ENCODE measurements at places on chromosomes 1 and 21. TPM values are rescaled to one million over a fixed set of nuclear protein-coding genes. Genes with fewer than 3 reads are reported as not detected.

DNA sequence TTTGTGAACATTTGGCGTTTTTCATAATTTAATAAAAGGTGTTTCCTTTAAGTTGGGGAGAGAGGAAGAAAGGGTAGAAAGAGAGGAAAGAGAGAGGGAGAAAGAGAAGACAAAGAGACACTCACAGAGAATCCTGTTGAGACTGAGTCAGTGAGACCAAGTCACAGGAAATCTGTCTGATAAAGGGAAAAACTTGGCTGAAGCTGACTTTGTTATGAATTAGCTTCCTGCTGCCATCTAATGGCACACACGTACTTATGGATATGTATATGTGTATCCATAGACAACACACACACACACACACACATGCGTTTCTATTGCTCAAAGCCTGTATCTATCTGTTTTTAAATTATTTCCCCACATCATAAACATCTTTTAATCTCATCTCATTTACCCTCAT is 42.5 kb upstream of the DISC1 start:
- DNase-seq: no peak

DNA sequence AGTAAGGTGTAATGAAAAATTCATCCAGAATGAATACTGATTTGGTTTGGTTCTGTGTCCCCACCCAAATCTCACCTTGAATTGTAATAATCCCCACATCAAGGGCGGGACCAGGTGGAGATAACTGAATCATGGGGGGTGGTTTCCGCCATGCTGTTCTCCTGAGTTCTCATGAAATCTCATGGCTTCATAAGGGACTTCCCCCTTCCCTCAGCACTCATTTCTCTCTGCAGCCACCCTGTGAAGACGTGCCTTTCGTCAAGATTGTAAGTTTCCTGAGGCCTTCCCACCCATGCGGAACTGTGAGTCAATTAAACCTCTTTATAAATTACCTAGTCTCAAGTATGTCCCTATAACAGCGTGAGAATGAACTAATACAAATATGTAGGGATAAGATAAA is 5.5 kb upstream of the SYNJ1 start:
- DNase-seq: no peak

Gene FAM163A
- not detected for polyA plus RNA-seq

DNA sequence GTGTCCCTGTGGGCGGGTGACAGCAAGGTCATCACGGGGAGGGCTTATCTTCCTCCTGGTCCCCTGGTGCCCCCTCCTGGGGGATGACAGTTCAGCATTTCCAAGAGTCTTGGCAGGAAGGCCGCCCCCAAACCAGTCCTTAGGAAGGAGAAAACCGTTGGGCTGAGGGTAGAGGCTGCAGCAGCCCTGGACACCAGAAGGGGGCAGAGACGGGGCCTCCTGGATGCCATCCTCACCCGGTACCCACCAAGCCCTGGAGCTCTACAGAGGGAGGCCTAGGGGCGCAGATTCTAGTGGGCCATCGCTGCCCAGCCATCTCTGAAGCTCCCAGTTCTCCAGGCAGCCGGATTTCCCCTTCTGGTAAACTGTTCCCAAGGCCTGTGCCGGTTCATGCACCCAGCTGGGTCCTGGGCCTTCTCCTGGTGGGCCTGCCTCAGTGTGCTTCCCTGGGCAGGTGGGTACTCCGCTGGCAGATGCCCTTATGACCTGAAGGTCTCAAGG is 14.8 kb upstream of the ZNF669 start:
- no peak for DNase-seq

- DNase-seq: no peak
Measured at GRCh38 chr21:31781737-31782136, 49.8 kb upstream of the SCAF4 start.

GRCh38 chr1:33319186-33319948 is 1.5 kb downstream of the A3GALT2 start:
- no peak for DNase-seq

- DNase-seq: no peak
Measured at GRCh38 chr1:69569576-69570328, 2.0 kb downstream of the LRRC7 start.

- DNase-seq: no peak
Measured at GRCh38 chr1:67557696-67558448, 127.1 kb upstream of the GADD45A start.

GRCh38 chr1:246035060-246035541 is 472.0 kb downstream of the SMYD3 start:
- no peak for DNase-seq

- no peak for DNase-seq
Measured at GRCh38 chr21:32565856-32566465, 19.4 kb downstream of the TCP10L start.

- DNase-seq: no peak
Measured at GRCh38 chr1:171849245-171849898, 8.1 kb downstream of the DNM3 start.

- no peak for DNase-seq
Measured at GRCh38 chr21:45848331-45848730, 133.2 kb upstream of the COL6A1 start.

- DNase-seq: no peak
Measured at GRCh38 chr1:224631462-224632115, 15.5 kb downstream of the CNIH3 start.

GRCh38 chr1:11784993-11785769 is 20.6 kb downstream of the MTHFR start:
- no peak for DNase-seq

Gene KLF17
- 0.16 TPM for polyA plus RNA-seq

DNA sequence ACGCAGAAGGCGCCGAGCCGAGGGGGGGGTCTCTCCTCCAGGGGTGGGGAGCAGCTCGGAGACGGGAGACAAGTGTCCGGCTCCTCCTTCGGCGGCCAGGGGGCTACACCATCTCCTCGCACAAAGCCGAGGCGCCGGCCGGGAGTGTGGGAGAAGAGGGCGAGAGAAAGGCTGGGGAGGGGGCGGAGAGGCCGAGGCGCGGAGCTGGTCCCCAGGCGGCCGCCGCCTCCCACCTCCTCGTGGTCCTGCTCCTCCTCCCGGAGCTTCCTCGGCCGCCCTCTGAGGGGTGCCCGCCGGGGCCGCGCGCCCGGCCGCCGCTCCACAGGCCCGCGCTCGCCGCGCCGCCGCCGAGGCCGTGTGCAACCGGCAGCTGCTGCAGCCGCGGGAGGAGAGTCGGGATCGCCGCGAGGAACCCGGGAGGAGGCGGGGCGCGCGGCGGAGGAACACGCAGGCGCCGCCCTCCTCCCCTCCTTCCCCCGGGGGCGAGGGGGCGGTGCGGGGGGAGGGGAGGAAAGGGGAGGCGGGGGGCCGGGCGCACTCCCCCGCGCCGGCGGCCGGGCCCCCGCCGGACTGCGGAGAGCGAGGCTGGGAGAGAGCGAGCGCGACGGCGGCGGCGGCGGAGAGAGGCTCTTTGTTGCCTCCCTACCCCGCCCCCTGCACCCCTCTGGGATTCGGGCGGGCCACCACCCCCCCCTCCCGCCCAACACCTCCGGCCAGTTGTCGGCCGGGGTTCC is at the start of gene ENAH:
Gene ENAH (minus strand): TSS at position 395 of the 734 bp plus-strand sequence. CDS start 433 bp downstream, outside the sequence.
- no peak for DNase-seq

Gene ANXA9
- 0.21 TPM for polyA plus RNA-seq

GRCh38 chr1:162029157-162029556 is 5.5 kb upstream of the OLFML2B start:
- no peak for DNase-seq

DNA sequence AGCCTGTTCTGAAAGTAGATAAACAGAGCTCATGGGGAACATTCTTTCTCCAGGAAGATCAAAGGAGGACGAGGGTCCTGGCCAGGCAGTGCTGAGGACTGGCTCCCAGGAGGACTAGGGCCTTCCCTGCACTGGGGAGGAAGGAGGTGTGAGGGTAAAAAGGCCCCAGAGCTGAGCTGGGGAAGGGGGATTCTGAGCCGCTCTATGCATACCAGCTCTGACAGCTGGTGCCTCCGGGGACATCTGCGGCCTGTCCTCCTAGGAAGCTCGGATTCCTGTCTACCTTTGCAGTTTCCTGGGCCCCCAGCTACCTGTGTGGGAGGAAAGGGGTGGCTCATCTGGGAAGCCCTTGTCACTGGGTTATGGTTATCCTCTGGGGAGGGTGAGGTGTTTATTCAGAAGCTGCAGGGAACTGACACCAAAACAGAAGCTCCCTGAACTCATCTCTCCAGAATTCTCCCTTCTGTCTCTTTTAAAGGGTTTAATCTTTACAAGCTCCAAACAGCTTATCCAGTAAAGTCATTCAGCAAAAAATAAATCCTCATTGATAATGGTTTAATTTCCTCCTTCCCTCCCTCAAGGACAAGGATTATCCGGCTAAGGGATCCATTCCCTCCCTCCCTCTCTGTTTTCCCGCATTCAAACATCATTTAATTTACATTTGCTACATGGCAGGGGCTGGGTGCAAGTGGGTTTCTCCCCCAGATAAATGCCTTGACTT is 31.0 kb downstream of the NENF start:
- DNase-seq: no peak

DNA sequence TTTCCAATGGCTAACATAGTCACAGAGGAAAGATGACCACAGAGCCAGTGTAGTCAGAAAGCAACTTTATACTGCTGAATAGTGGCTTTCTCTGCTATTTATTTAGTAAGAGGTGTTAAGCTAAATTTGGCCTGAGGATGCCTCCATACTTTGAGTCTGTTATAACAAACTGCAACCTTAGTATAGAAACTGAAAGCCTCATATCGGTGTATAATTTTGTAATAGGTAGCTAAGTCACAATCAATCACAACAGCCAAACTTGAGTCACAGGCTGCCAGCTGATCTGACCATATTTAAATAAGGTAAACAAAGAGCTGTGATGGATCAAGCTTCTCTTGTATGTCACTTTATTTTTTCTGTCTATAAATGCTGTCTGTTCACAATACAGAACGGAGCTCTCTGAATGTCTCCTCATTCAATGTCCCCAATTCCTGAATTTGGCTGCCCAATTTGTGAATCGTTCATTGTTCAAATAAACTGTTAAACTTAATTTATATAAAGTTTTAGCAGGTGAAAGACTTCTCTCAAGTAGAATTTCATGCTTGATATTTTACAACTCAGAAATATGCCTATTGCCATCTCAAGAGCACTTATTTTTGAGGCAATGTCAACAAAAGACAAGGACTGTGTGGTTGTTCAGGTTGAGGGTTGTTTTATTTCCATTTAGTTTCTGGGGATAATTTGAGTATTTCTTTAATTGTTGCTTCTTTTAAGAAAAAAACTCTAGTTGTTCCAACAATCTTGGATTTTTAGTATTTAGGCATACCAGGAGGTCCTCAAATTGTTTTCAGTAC is 339.7 kb upstream of the B3GALT2 start:
- DNase-seq: no peak

DNA sequence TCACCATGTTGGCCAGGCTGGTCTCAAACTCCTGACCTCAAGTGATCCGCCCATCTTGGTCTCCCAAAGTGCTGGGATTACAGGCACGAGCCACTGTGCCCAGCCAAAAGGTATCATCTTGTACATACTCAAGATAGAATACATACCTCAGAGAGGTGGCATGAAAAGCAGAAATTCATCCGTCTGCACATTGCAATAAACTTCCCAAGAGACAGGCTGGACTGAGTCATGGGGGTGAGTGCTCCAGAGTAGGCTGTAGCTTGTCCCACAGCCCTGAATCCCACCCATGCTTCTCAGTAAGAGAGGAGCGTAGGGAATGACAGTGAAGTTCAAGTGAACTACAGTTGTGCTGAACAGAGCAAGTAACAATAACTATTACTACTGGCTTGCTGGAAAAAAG is 19.7 kb downstream of the TOR3A start:
- no peak for DNase-seq

GRCh38 chr1:7249516-7249915 is 464.3 kb downstream of the CAMTA1 start:
- DNase-seq: no peak

DNA sequence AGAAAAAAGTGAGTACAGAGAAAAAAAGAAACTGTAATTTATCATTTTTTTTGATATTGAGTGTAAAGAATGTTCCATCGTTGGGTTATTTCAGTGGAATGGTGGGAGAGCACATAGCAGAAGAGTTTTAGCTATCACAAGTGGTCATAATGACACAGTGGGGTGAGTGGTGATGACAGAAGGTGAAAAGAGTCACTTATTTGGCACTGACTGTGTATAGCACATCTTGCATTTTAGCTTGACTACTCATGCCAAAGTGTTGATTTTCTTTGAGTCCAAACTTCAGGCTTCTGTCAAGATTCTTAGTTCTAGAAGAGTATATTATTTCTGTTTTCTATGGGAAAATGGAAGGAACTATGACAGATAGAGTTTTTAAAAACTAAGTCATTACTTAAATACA is 261.2 kb downstream of the GRIK1 start:
- DNase-seq: no peak

- DNase-seq: no peak
Measured at GRCh38 chr1:226629896-226630550, 81.5 kb downstream of the STUM start.

Gene FOXO6
- 0.02 TPM for polyA plus RNA-seq

DNA sequence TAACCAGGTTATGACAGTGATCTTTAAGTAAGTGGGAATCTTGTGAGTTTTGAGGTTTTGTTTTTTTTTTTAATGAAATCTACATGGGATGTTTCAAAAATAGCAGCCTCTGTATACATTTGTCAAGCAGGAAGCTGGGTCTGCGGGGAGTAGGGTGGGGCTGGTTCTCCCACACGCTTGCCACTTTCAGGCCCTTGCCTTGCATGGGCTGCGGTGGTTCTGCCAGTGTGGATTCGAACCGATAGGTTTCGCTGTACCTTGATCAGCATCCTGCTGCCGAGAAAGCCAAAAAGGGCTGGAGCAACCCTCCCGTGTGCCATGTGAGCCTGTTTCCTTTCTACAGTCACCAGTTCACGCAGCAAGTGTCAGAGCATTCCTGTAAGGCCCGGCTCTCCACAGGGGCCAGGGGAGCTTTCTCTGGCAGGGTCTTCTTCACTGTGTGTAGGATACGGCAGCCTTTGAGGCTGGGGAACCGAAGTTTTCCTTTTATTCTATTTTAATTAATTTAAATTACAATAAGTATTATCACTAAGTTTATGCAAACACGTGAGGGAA is 79.2 kb upstream of the SAMD11 start:
- no peak for DNase-seq

Gene SNAP47
- polyA plus RNA-seq: 32.8 TPM

- DNase-seq: no peak
Measured at GRCh38 chr1:115190540-115191170, 101.4 kb upstream of the TSPAN2 start.

Gene MYOG
- not detected for polyA plus RNA-seq

DNA sequence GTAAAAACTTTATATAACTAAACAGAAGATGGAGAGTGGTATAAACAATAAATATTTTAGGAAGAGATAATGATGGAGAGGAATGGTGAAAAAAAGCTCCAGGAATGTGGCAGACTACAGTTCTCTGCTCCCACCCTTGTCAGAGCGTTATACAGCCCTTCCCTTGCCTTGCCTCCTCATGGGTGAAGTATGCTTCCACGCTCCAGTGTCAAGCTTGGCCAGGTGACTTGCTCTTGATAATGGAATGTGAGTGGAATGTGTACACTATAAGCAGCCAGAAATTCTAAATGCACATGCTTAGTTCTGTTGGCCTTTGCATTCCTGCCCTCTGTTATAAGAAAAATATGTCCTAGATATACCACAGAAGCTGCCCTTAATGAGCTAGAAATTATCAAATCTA is 24.7 kb upstream of the POGK start:
- DNase-seq: peak; percentile 3

GRCh38 chr1:109579491-109579890 is 31.1 kb downstream of the GNAI3 start:
- DNase-seq: no peak

Measured in BJ (cell line).